ENCODE measurements at places on chromosomes 12 and 14.
A peak's percentile ranks its signal among the peaks of the same experiment; 100 is the strongest.

- DNase-seq, result no peak
Measured at GRCh38 chr12:117845271-117845904, 123.4 kb downstream of the KSR2 start.

DNA sequence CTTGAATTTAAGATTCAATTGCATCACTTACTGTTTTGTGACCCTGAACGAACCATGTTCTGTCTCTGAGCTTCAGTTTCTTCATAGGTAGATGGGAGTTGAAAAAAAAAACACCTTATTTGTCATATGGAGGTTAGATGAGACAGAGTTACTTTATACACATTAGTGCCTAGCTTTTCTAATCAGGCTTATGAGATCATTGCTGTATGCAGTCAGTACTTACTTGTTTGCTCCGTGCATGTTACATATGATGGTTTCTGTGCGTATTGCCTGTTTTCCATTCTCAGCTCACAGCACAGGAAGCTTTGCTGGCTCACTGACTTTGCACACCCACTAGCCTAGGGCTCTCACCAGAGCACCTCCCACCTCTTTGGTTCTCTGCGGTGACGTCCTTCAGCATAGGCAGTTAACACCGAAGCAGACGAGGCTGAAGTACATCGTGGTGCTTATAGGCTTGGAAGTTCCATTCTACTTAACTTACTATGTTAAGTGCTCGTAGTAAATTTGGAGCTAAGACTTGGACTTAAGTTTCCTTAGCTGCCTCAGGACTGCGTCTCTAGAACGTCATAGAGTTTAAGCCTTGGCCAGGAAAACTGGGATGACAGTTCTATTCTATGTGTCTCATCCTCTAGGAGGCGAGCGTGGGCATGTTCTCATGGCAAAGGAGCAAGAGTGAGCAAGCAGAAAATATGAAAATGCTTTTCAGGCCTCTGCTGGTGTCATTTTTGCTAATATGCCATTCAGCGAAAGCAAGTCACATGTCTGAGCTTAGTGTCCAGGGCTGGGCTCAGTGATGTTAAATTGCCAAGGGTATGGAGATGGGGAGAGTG is 57.3 kb downstream of the NRXN3 start:
- no peak for DNase-seq

DNA sequence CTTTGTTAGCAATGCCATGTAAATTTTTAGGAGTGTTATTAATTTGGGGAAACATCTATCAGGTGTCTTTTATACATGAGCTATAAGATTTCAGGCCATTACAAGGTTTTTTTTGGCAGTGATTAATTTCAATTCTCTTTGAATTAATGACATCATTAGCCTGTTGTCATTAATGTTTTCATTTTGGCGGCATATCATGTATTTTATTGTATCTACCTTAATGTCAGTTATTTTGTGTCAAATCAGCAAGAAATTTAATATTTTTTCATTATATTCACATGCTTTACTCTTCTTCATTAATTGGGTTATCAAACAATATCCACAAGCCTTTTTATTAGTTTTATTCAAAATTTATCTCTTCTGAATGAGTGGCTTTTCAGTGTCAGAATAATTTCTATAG is 153.0 kb upstream of the CAND1 start:
- DNase-seq, result no peak

- no peak for DNase-seq
Measured at GRCh38 chr12:110365489-110366320, 37.8 kb downstream of the ANAPC7 start.

GRCh38 chr14:23428686-23429495 is 6.6 kb downstream of the MYH7 start:
- no peak for DNase-seq

- no peak for DNase-seq
Measured at GRCh38 chr12:131921866-131922769, 7.0 kb upstream of the PUS1 start.

DNA sequence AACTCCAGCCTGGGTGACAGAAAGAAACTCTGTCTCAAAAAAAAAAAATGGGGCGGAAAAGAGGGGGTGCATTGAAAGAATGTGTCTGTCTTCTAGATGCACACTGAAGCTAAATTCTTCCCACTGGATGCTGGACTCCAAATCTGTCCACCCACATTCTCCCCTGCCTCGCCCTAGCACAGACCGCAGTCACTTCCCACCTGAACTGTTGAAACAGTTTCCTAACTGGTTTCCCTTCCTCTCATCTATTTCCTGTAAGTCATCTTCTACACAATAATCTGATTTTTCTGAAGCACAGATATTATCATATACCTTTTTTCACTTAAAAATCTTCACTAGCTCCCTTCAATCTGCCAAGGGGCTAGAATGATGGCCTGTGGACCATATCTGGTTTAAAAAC is 1.5 kb upstream of the HCAR1 start:
- no peak for DNase-seq

DNA sequence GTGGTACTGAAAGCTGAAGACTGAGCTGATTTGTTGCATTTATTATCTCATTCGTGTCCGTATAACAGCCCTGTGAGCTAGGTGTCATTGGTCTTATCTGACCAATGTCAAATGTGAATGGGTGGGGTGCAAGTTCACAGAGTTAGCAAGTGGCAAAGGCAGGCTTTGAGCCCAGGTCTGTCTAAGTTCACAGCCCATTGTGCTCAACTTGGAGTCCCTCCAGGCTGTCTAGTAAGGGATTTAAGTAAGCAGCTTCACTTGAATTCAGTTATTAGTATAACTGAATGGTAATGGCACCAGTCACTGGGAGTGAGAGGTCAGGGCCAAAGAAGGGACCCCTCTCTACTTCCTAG is 8.5 kb downstream of the C1S start:
- DNase-seq, result no peak

DNA sequence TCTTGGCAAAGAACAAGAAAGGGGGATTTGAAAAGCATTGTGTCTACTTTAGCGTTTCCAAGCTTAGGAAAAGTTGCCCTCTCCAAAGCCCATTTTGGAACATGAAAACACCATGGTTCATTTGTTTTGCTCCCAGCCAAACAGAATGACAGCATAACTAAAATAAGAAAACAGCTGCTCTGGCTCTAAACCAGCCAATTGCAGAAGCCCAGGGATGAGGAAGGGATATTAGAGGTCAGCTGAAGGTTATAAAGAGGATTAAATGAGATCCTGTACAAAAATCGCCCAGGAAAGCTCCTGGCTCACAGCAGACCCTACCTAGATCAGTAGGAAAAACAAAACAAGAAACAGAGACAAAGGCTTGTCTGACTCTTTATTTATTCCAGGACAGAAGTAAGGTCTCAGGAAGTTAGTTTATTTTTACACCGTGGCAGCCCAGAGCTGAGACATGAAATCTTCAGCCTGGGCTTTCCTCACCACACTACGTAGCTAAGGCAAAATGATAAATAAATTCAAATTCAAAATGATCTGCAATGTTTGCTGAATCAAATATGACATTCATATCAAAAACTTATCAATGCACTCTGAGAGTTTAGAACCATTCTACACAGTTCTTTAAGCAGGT is 25.9 kb downstream of the SPX start:
- DNase-seq, result no peak

GRCh38 chr12:104971306-104971705 is 13.2 kb upstream of the SLC41A2 start:
- DNase-seq, result no peak

DNA sequence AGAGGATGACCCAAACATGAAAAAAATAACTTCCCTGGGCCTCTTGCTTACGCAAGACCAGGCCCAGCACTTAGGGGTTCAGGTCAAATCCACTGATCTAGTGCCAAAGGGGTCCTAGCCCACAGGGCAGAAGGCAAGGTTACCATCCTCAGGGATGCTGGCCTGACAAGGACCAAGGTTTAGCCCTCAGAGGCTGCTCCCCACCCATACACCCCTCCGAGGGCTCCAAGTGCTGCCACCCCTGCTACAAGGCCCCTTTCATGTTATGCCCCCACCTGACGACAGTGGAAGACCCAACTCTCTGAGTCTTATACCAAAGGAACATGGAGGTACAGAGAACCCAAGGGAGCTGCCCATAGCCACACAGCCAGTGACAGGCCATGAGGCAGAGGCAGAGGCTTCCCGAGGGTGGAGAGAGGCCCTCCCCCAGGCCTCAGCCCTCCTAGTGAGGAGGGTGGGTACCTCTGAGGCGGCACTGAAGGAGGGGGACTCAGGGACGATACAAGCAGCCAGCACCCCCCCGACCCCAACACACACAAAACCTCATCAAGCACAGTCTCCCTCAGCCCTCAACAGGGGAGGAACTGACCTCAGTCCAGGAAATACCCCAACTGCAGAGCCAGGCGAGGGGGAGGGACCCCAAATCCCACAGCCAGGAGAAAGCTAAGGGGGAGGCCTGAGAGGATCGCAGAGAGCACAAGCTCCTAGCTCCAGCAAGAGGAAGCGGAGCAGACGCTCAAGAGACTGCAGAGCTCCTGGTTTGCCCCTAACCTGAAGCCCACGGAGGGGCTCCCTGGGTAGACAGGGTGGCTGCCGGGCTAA is 37.0 kb downstream of the ANAPC7 start:
- DNase-seq, result no peak

DNA sequence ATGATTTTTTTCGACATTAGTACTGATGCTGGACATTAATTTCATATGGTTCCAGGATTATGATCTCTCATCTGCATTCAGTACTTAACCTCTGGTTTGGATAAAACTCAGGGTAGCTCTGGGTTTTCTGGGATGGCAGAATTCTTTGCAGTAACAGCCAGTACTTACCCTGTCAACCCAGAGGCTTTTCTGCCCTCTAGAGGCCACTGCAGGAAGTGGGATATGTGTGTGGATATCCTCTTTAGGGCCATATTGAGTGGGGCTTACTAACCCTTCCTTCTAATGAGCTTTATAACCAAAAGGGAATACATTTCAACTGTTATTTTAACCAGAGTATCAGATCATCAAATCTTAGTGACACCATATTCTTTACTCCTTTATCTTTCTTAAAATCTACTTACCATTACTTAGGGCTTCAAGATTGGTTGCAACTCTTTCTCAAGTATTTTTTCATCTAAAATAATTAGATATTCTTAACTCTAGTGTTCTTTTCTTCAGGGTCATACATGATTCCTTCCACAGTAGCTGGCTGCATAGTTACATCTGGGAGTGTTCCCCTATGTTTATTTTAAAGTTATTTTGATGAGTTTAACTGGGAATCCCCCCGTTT is 488.0 kb upstream of the STXBP6 start:
- DNase-seq, result no peak

GRCh38 chr12:87804386-87804785 is 224.8 kb downstream of the C12orf50 start:
- DNase-seq, result no peak

DNA sequence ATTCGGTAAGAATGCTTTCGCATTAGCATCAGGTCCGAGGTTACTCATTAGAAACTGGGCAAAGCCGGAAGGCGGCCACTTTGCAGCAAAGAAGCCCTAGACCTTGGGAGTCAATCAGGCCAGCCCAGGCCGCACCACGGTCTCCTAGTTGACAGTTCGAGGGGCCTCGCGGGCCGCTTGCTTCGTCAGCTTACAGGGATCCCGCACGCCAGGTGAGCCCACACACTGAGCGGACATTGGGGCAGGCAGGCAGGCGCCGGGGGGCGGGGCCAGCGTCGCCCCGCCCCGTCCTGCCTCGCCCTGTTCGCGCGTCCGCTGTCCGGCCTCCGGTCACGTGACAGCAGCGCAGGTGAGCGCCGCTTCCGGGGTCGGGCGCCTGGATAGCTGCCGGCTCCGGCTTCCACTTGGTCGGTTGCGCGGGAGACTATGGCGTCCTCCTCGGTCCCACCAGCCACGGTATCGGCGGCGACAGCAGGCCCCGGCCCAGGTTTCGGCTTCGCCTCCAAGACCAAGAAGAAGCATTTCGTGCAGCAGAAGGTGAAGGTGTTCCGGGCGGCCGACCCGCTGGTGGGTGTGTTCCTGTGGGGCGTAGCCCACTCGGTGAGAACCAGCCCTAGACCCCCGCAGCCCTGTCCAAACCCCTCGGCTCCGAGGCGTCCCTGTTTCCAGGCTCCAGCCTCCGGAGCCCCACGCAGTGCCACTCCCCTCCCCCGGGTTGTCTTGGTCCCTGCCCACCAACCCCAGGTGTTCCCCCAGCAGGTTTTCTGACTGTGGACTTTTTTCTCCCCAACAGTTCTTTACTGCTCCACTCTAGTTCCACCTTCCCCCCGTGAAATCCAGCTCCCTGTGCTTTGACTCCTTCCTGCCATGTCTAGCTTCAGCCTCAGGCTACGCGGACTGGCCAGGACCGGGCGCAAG is at the start of gene PIP4K2C:
Gene PIP4K2C, plus strand, starts transcription at position 329 of the 918 bp plus-strand sequence. Its CDS starts 98 bp downstream, at position 427.
- peak; percentile 60 for DNase-seq

DNA sequence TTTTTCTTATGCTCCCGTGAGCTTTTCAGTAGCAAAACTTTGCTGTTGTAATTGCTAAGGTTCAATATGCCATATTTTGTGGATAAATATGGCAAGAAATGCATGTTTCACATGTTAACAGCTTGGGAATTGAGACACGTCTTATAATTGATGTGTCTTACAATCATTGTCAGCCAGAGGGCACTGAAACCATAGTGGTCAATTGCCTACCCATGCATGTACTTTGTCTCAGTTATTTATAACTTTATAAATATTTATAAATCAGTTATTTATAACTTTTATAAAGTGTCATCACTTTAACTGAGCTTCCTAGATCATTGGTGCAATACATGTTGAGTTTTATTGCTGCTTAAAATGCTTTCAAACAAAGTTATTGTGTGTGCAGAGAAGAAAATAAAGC is 82.0 kb downstream of the CATSPERB start:
- peak; percentile 8 for DNase-seq

DNA sequence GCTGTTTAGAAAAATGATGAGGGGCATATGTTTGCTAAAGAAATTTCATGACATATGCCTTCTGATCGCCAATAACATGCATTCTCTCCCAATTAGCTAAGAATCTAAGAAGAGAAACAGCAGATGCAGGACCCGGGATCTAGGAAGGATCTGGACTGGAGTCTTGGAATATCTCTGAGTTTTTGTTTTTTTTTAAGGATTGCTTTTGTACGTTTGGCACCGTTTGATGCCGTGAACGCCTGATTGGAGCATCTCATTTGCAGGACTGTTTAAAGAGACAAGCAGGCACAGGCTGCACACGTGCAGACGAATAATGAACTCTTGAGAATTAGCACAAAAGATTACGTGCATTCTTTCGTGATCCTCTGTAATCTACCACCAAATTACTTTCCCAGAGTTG is 13.6 kb downstream of the EML1 start:
- no peak for DNase-seq

DNA sequence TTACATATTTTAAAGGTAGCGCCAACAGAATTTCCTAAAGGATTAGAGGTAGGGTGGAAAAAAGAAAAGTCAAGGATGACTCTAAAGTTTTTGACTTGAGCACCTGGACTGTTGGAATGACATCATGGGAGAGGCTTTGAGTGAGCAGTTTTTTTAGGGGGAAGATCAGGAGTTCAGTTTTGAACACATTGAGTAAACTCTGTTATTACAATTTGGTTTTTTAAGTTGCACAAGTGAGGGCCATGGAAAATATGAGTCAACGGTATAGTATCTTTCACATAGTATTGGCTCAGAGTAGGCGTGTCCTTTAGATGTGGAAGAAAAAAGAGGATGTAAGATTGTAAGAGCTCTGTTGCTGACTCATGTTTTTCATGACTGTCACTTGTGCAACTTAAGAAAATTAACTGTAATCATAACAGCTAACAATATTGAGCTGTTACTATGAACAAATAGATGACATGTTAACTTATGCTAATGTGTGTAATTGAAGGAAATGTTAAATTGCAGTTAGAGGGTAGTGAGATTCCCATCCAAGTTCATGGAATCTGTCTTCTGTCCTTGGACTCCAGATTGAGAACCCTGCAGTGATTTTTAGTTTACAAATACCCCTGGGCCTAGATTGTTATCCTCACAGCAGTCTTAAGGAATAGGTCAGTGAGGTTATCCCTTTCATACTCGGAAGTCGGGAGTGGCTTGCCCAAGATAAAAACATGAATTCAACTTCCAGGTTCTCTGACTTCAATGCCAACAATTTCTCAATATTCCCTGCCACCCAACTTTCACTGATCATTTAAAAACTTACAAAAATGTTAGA is 48.2 kb upstream of the ATP2B1 start:
- DNase-seq, result peak; percentile 98

All from GM12864 (cell line).